IPS DF 6.9 (cell line): ENCODE measurements at places on chromosomes 12 and 14.

DNA sequence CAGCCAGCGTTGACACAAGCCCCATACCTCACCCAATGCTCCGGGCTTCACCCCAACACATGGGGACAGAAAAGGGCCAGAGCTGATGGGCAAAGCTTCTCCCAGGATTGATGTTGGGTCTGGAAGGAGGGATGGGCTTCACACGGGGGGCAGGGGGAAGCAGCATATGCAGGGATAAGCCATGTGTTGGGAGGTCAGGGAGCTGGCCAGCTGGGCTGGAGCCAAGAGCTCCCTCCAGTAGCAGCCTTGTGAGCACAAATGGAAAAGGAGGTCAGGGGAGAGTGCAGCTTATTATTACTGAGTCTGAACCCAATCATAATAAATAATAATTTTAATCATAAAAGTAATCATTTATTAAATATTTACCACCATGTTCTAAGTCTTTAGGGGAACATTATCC lies 9.3 kb downstream of the PLEKHD1 start:
- no peaks in the 10 kb centered on the region for H3K27me3 ChIP-seq
- no peak overlapping the region for H3K4me3 ChIP-seq
- DNase-seq, result no peak
- no peak overlapping the region for H3K27ac ChIP-seq
- H3K36me3 ChIP-seq, result no peaks in the 10 kb centered on the region
- H3K4me1 ChIP-seq, result no peaks in the 10 kb centered on the region

DNA sequence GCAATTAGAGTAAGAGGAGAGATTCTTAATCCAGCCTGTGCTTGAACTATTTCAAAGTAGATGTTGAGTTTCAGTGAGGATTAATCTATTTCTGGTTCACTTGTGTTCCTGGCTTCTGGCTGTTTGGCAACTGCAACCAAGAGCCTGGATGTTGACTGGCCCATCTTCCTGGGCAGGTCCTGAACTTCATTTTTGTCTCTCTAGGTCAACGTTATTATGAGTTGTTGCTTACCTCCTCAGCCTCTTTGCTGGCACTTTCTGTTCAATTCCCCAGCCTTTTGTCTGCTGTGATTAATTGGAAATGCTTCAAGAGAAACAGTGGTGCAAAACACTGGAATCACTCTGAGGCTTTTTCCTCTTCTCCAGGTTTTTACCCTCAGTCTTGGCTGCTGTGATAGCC lies 56.8 kb downstream of the TMEM132D start:
- H3K36me3 ChIP-seq, result no peaks in the 10 kb centered on the region
- H3K4me1 ChIP-seq, result no peaks in the 10 kb centered on the region

GRCh38 chr14:40697231-40697630 lies 909.4 kb upstream of the LRFN5 start:
- H3K27me3 ChIP-seq, result no peaks in the 10 kb centered on the region
- H3K4me3 ChIP-seq, result no peak overlapping the region
- no peak for DNase-seq

GRCh38 chr14:50957296-50957695 lies 13.0 kb upstream of the PYGL start:
- peaks cover 2% of the 10 kb centered on the region; the same call in 1 of the 2 replicates for H3K4me1 ChIP-seq
- no peaks in the 10 kb centered on the region for H3K36me3 ChIP-seq
- H3K27me3 ChIP-seq, result no peaks in the 10 kb centered on the region

GRCh38 chr12:108772891-108773797 lies 41.8 kb upstream of the CORO1C start:
- no peak overlapping the region for H3K27ac ChIP-seq
- H3K27me3 ChIP-seq, result no peaks in the 10 kb centered on the region
- no peaks in the 10 kb centered on the region for H3K36me3 ChIP-seq
- no peak for DNase-seq
- H3K4me1 ChIP-seq, result peaks cover 4% of the 10 kb centered on the region; the same call in 1 of the 2 replicates

DNA sequence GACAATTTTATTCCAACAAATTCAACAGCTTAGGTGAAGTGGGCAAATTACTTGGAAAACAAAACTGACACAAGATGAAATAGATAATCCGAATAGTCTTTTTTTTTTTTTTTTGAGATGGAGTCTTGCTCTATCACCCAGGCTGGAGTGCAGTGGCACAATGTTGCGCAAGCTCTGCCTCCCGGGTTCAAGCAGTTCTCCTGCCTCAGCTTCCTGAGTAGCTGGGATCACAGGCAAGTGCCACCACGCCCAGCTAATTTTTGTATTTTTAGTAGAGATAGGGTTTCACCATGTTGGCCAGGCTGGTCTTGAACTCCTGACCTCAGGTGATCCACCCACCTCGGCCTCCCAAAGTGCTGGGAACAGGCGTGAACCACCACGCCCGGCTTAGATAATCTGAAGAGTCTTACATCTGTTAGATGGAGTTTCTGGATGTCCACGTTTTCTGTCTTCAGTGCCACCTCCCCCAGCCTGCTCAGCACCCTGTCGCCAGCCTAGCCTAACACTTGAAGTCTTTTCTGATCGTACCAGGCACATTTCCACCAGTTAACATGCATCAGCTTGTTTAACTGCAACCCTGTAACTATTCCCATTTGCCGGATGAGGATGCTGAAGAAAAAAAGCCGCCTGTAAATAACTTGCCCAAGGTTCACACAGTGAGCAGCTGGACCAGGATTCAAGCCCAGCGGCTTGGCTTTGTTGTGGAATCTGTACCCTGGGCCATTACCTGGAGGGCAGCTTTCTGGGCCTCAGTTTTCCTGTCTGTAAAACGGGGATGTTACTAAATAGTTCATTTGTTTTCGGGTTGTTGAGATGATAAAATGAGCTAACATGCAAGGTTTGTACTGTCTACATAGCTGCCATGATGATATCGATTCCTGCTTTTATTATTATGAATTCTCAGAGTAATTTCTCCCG lies 26.4 kb downstream of the FBRSL1 start:
- DNase-seq, result no peak
- H3K4me1 ChIP-seq, result no peaks in the 10 kb centered on the region; the same call in 1 of the 2 replicates
- no peak overlapping the region for H3K27ac ChIP-seq
- H3K36me3 ChIP-seq, result no peaks in the 10 kb centered on the region; the same call in 1 of the 2 replicates

- no peak overlapping the region for H3K4me3 ChIP-seq
- H3K27me3 ChIP-seq, result no peaks in the 10 kb centered on the region
- no peak overlapping the region for H3K27ac ChIP-seq
These were observed 15.6 kb downstream of the OTUB2 start for GRCh38 chr14:94041551-94042346.

GRCh38 chr14:71135911-71136310 lies 228.7 kb downstream of the PCNX1 start:
- no peak overlapping the region for H3K4me3 ChIP-seq
- H3K27ac ChIP-seq, result no peak overlapping the region
- H3K4me1 ChIP-seq, result peaks cover 3% of the 10 kb centered on the region; the same call in 1 of the 2 replicates
- no peaks in the 10 kb centered on the region for H3K27me3 ChIP-seq
- DNase-seq, result no peak
- H3K36me3 ChIP-seq, result no peaks in the 10 kb centered on the region

GRCh38 chr12:92304371-92305055 lies 158.9 kb upstream of the BTG1 start:
- 0 out of 2 replicates have a peak, but pooled peaks cover 2% of the 10 kb centered on the region for H3K4me1 ChIP-seq
- DNase-seq, result no peak
- no peak overlapping the region for H3K4me3 ChIP-seq

- H3K27ac ChIP-seq, result no peak overlapping the region
- no peaks in the 10 kb centered on the region for H3K27me3 ChIP-seq
- 0 out of 2 replicates have a peak, but pooled peaks cover 5% of the 10 kb centered on the region for H3K4me1 ChIP-seq
- no peaks in the 10 kb centered on the region for H3K36me3 ChIP-seq
- no peak for DNase-seq
These were observed 46.3 kb downstream of the FOXN3 start for GRCh38 chr14:89370781-89371180.

GRCh38 chr12:25725931-25726330 lies 172.8 kb upstream of the LMNTD1 start:
- DNase-seq, result no peak
- no peaks in the 10 kb centered on the region for H3K36me3 ChIP-seq
- H3K27ac ChIP-seq, result no peak overlapping the region
- H3K27me3 ChIP-seq, result no peaks in the 10 kb centered on the region
- H3K4me1 ChIP-seq, result no peaks in the 10 kb centered on the region

- no peaks in the 10 kb centered on the region for H3K27me3 ChIP-seq
- no peak overlapping the region for H3K4me3 ChIP-seq
- no peaks in the 10 kb centered on the region for H3K36me3 ChIP-seq
- no peak overlapping the region for H3K27ac ChIP-seq
- no peaks in the 10 kb centered on the region for H3K4me1 ChIP-seq
These were observed 35.3 kb downstream of the KLRK1 start for GRCh38 chr12:10354502-10354901.

- no peaks in the 10 kb centered on the region for H3K27me3 ChIP-seq
- no peak overlapping the region for H3K27ac ChIP-seq
- no peaks in the 10 kb centered on the region for H3K4me1 ChIP-seq
- H3K36me3 ChIP-seq, result no peaks in the 10 kb centered on the region
These were observed 25.0 kb downstream of the CFAP54 start for GRCh38 chr12:96514328-96514727.

GRCh38 chr14:56199095-56199981 lies 81.1 kb downstream of the PELI2 start:
- H3K27me3 ChIP-seq, result no peaks in the 10 kb centered on the region
- DNase-seq, result no peak
- no peak overlapping the region for H3K4me3 ChIP-seq

DNA sequence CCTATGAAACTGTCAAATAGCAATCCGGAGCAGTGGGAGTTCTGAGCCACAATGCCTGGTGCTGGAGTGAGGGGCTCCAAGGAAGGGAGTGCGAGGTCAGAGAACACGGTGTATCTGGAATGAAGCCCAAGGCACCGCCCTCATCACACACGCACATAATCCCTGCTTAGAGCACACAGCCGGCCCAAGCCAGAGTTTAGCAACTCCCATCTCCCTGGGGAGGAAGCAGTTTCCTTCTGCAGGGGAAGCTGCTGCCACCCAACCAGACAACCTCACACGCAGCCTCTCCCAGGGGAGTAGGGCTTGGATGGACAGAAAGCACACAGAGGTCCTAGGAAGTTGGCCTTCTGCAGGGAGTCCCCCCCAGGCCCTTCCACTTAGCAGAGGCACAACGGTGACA lies 31.3 kb downstream of the ACTN1 start:
- H3K27ac ChIP-seq, result no peak overlapping the region
- H3K27me3 ChIP-seq, result no peaks in the 10 kb centered on the region
- H3K4me1 ChIP-seq, result peaks cover 14% of the 10 kb centered on the region
- no peak for DNase-seq
- H3K4me3 ChIP-seq, result no peak overlapping the region
- no peaks in the 10 kb centered on the region for H3K36me3 ChIP-seq
